Myocyte (in vitro differentiated cells): ENCODE measurements at places on chromosomes 12 and 14. TPM values are rescaled to one million over a fixed set of nuclear protein-coding genes. Genes with fewer than 3 reads are reported as not detected.
A peak's percentile ranks its signal among the peaks of the same experiment; 100 is the strongest.

CLEC6A gene
- not detected in 2 replicates for total RNA-seq

PTPRO gene
- total RNA-seq, result 0.70 and 0.73 TPM in 2 replicates

FAM186B gene
- 0.10 and 0.27 TPM in 2 replicates for total RNA-seq

RPL36AL gene
- total RNA-seq, result 120 and 143 TPM in 2 replicates

GPR84 gene
- total RNA-seq, result not detected in 2 replicates

IGF1 gene
- 0.24 and 0.26 TPM in 2 replicates for total RNA-seq

RPS29 gene
- 2,887 and 4,246 TPM in 2 replicates for total RNA-seq

EIF2S1 gene
- 180 and 194 TPM in 2 replicates for total RNA-seq

MORN3 gene
- total RNA-seq, result not detected in 2 replicates

IFI27L1 gene
- total RNA-seq, result 5.6 and 10.3 TPM in 2 replicates

GPR135 gene
- total RNA-seq, result 4.6 and 6.5 TPM in 2 replicates

LRIG3 gene
- total RNA-seq, result 14.4 and 19.1 TPM in 2 replicates

P2RX2 gene
- total RNA-seq, result not detected in 2 replicates

KLRF2 gene
- total RNA-seq, result not detected in 2 replicates

GRCh38 chr14:74592476-74593201, 19.4 kb downstream of the LTBP2 start:
- DNase-seq, result no peak

GRCh38 chr12:28827861-28828260, 321.2 kb upstream of the FAR2 start:
- DNase-seq, result no peak

GRCh38 chr12:52525661-52526499, 5.7 kb upstream of the KRT5 start:
- DNase-seq, result no peak

- no peak for DNase-seq
Observed at GRCh38 chr14:58912799-58913432, 275.2 kb downstream of the DACT1 start.

DNA sequence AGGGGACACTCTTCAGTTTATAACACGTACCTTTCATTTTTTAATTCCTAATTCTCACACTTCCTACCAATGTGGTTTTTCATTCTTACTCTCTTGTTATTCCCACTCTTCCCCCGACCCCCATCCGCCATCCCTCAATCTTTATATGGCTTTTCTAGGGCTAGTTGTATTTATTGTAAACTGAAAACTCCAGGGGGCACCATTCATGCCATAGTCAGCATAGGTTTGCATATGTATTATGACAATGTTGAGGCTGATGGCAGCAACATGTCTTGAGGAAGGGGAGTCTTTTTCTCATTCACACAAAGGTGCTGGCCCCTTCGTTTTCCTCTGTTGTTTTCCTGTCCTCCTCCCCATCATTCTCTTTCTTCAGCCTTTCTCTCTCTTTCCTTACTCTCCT, 27.7 kb upstream of the LTA4H start:
- DNase-seq, result no peak

DNA sequence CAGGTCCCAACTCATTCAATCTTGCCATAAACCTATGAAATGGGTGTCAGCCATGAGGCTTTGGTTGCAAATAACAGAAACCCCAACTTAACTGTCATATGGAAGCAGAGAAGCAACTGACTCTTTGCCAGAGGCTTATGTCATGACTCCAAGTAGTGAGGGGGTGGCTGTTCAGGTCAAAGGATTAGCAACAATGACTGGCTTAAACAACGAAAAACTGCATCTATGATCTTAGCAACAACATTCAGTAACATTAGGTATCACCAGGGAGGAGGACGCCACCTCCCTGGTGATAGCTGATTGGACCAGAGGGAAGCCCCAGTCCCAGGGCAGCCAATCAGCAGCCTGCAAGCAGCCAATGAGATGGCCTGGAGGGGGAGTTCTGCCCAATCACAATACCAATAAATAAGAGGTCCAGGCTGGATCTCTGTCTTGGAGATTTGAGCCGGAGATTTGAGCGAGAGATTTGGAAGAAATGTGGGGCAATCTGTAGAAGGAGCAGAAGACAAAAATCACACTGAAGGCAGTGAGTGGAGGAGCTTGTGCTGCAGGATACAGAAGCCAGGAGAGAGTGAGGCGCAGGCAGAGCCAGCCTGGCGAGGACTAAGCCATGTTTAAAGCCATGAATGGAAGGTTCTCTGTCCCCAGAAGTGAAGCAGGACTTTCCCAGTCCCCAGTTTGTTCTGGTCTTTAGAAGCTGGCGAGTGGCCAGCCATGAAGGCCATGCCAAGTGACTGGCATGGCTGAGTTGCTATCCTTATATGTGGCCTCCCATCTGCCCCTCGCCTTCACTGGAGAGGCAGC, 93.3 kb downstream of the CALM1 start:
- no peak for DNase-seq

DNA sequence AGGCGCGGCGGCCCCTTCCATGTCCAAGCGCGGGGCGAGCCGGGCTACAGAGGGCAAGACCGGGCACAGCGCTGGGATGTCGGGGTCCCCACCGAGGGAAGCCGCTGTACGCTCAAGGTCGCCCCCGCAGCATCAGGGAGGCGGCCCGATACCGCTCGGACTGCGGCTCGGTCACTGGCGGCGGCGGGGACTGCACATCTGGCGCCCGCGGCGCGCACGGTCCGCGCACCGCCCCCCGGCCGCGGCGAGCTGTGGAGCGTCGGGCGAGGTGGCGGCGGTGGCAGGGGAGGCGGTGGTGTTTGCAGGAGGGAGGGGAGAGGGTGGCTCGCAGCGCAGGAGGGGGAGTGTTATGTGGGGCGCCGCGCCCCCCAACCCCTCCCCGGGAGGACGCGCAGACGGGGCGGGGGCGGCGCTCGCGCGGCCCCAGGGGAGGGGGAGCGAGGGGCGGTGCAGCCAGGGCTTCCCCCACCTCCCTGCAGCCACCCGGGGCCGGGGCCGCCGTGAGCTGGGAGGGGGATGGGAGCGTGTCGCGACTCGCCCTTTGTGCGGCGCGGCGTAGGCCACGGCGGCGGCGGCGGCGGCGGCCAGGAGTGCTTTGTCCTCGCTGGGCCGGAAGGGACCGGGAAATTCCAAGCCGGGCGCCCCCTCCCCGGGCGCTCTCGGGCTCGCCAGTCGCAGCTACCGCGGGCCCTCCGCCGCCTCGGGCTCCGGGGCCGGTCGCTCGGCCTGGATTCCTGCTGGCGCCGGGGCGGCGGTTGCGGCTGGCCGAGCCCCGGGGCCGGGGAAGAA, at the start of gene NUAK1:
NUAK1 (minus strand) TSS at position 322 of the 789 bp plus-strand sequence; CDS start at position 21, 301 bp downstream.
- DNase-seq, result peak; percentile 84

DNA sequence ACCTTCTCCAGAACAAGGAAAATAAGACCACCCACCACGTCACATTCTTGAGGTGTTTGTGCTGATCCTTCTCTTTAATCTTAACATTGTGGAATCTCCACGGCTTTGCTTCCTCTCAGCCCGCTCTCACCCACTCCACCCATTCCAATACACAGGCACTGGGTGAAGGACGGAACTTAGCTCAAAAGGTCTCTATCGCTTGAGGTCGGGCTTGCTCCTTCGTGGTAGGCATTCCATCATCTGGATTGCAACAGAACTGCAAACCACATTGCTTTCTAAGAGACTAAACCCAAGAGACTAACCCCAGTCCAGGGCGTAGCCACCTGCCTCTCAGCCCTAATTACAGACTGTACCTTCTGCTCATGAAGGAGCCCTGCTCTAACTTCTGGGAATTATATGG, 24.0 kb upstream of the MDM2 start:
- peak; percentile 56 for DNase-seq

DNA sequence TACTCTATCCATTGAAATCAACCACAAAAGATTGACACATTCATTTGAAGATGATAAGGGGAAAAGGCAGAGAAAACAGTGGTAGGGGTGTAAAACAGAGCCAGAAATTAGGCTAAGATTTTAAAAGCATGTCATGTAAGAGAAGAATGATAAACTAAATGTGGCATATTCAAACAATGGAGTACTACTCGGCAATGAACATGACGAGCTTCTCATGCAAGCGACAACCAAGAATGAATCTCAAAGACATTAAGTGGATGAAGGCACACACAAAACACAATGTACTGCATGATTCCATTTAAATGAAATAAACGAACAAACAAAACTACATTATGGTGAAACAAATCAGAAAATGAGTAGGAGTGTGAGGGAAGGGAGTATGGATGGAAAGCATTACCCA, 134.8 kb downstream of the ITPR2 start:
- no peak for DNase-seq

DNA sequence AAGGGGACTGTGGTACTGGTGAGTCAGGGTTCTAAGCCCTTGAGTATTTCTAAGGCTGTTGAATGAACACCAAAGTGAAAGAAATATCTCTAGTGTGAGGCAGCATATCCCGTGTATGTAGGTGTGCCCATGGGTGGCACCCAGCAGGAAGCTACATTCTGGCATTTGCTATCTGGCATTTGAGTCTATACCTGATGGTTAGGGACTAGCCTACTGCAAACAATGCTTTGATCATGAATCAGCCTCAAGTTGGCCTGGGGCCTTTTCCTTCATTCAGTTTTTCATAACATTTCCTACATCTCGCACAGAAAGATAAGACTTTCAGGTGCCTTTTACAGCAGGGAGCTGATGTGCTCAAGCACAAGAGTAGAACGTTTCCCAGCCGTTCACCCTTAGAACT, 85.7 kb upstream of the E2F7 start:
- no peak for DNase-seq

GRCh38 chr12:15152868-15153267, 68.3 kb downstream of the RERG start:
- DNase-seq, result peak; percentile 43

GRCh38 chr12:12087693-12088034, 16.9 kb downstream of the BCL2L14 start:
- DNase-seq, result no peak

GRCh38 chr12:42933461-42934081, 344.0 kb upstream of the PRICKLE1 start:
- no peak for DNase-seq

GRCh38 chr12:4444031-4444430, 1.6 kb downstream of the FGF6 start:
- DNase-seq, result no peak

GRCh38 chr14:74599321-74599761, 12.7 kb downstream of the LTBP2 start:
- DNase-seq, result peak; percentile 94

DNA sequence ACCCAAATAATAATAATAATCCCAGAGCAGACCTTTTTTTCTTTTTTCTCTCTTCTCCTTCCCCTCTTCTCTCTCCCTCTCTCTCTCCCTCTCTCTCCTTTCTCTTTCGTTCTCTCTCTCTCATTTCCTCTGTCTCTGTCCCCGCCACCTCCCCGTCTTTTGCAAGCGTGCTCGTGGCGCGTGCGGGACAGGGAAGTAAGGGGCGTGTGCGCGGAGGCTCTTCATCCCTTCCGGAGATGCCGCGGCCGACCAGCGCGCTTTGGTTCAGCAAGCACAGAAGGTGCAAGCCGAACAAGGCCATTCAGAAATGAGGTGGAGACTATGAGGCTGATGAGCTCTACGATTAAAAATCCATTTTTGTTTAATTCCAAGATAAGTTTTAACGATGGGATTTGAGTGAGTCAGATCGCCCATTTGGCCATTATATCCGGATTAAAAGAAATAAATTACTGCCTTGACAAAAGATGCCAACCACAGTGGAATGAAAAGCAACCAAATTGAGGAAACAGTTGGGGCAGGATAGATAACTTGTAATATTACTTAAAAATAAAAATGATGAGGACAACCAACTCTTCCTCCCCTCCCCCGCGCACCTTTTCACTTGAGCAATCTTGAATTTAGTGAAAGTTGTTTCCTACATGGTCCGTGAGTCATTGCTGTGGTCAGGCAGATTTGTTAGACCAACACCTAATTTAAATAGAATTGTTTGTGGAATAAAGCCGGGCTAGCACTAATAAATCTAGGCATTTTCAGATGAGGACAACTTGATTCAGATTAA, 1.2 kb upstream of the AMIGO2 start:
- peak; percentile 70 for DNase-seq

DNA sequence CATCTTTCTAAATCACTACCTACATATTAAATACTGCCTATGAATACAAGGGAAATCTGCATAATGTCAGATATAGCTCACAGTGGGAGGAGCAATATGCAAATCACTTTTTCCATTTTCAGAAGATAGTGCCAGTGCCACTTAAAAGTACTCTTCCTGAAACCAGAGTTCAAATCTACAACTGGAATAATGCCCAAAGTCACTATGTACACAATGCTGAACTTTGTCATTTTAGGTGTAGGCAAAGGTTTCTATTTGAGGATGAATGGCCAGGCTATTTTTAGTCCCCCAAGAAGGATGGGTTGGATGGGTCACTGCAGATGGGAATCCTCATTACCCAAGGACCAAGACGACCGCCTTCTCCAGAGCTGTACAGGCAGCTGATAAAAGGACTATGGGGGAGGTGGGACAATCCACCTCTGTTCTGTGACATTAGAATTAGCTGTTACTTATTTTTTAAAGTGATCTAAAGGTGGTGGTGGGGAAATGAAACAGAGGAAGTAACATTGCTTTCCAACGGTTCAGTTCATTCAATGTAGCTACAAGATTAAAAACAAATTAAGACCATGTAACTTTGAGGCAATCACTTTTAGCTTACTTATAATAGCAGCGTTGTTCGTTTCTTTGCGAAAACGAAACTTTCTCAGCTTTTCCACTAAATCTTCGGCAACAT, 5.6 kb downstream of the GMFB start:
- DNase-seq, result no peak
